Activated CD4-positive, alpha-beta T cell treated with anti-CD3 and anti-CD28 coated beads, Interleukin-2, amount 50 U/mL, for 24 hours (primary cell): ENCODE measurements at places on chromosomes 6 and 20.

DNA sequence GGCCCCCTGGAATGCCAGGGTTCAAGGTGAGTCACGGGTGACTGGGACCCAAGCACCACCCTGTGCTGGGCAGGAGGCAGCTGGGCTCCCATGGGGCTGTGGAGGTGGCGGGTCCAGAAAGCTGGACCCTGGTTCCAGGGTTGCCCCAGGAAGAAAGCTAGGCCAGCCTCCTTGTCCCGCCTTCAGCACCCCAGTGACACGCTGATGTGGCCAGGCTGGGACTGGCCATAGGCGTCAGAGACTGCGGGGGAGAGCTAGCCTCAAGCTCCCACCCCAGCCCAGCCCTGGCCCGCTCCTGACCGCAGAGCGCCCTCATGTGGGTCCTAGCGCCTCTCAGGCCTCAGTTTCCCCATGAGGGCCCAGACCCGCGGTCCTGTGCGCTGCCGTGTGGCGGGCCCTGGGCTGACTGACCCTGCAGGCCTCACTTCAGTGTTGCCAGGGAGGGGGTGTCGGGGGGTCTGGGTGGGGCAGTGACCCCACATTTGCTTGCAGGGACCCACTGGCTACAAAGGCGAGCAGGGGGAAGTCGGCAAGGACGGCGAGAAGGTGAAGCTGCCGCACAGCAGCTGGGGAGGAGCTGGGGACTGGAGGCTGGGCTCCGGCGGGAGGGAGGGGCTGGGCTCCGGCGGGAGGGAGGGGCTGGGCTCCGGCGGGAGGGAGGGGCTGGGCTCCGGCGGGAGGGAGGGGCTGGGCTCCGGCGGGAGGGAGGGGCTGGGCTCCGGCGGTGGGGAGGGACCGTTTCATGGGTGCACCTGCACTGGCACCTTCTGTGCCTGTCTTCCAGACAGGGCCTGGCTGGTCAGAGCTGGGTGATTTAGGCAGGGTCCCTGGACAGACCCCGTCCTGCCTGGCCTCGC is 7.9 kb downstream of the COL9A3 start:
- no peak for DNase-seq

GRCh38 chr6:47478233-47479139 is 897 bp downstream of the CD2AP start:
- DNase-seq, result peak; percentile 33

DNA sequence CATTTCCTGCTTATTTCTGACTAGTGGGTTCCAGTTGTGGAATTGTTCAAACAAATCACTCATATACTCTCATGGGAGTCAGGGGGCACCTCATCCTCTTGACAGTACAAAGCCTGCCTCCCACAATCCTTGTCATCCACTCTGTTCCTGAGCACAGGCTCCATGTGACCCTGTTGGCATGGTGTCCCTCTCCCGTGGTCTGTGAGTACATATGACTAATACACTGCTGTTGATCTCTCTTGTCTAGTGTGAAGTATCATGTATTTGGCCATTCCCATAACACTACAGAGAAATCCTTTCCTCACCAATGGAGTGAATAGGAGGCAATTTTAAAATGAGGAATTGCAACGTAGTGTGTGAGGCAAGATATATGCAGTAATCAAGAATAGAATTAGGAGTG is 185.3 kb downstream of the OGFRL1 start:
- DNase-seq, result no peak

DNA sequence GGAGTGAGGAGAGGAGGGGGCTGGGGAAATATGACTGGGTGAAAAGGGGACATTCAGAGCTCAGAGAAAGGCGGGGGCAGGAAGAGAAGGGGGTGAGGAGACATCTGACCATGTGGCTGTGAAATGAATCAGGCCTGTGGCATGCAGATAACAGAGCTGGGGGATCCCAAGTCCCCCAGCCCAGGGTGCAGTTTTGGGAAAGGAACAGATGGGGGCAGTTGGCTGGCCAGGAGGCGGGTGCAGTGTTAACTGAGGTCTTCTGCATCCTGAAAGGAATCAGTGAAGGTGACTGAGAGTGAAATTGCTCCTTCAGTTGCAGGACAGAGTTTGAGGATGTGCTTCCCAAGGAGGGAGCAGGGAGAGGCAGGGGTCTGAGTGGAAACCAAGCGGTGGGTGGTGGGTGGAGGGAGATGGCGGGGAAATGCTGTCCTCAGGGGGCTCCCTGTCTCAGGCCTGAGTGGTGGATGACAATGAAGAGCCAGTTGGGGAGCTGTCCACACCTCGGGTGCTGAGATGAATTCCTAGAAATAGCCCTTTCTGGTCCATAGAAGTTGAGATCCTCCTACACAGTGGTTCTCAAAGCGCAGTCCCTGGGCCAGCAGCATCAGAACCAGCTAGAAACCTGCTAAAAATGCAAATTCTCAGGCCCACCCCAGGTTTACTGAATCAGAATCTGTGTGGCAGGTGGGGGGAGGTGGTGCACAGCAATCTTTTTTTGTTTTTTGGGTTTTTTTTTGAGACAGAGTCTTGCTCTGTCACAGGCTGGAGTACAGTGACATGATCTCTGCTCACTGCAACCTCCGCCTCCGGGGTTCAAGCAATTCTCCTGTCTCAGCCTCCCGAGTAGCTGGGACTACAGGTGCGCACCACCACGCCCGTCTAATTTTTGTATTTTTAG is 26.0 kb upstream of the CCDC167 start:
- DNase-seq, result no peak

- DNase-seq, result no peak
These were observed 87.4 kb upstream of the RALGAPA2 start for GRCh38 chr20:20799716-20800312.

DNA sequence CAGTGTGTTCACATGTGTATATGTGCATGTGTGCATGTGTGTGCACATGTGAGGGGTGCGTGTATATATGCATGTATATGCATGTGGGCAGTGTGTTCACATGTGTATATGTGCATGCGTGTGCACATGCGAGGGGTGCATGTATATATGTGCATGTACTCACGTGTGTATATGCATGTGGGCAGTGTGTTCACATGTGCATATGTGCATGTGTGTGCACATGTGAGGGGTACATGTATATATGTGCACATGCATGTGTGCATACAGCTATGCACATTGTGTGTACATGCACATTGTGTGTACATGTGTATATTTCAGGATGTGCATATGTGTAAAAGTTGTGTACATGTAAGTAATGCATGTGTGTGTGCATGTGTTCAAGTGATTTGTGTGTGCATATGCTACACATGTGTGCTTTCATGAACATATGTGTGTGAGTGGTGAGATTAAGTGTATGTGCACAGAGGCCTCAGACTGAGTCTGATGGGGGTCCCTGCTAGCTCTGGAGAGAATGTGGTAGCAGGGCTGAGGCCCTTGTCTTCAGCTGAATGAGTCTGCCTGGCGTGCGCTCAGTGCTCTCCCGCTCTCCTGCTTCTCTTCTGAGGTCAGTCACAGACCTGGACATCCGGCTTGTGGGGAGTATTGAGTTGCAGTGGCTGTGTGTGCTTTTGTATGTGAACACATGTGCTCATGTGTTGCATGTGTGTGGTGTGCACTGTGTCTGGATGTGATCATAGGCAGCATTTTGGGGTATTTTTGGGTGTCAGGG is 19.9 kb upstream of the MYT1 start:
- DNase-seq, result no peak

DNA sequence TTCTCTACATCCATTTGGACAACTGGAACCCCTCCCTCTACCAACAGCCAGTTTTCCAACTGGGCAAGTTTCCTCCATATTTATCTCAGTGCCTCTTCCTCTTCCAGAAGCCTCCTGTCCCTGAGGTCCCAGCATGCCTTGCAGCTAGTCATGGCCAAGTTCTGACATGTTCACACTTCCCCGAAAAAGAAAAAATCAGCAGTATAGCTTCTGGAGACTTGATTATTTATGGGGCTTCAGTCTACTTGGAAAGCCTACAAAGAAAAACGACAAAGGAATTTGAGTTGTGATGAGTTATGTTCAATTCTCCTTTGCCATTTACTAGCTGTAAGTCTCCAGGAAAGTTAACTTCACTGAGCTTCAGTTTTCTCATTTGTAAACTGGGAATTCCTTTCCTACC is 406.5 kb downstream of the MAFB start:
- no peak for DNase-seq

DNA sequence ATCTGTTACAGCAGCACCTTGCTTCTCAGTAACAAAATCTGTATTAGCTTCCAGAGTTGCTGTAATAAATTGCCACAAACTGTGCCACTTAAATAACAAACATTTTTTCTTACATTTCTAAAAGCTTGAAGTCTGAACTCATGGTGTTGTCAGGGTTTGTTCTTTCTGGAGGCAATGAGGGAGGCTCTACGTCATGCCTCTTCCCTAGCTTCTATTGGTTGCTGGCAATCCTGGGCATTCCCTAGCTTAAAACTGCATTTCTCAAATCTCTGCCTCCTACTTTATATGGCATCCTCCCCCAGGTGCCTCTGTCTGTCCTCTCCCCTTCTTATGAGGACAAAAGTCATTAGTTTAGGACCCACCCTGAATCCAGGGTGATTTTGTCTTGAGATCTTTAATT is 41.6 kb upstream of the TMEM244 start:
- DNase-seq, result no peak

DNA sequence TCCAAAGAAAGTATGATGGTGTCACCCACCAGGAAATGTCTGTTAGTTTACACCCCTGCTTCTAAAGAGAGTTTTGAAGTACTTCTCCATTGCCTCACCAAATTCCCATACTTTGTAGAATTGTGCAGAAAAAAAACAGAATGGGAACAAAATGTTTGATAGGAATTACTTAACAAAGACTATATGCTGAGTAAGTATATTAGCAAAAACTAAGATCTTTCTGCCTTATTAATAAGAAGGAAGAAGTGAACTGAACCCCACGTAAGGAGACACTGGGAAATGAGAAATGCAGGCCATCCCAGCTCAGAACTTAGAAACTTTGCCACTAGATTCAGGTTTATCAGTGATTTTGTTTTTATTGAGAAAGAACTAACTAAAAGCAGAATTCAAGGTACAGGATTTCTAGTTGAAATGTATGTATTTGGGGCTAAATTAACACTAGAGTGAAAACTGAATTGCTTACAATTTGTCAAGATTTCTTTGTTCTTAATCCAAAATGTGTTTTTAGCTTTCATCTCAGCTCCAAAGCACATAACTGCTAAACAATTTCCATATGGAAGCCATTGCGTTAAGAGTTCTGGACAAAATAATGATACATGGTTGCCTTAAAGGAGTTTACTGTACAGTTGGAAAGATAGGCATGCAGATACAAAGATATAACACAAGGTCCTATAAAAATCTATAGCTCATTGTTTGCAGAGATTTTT is 102.7 kb upstream of the BMP5 start:
- no peak for DNase-seq

DNA sequence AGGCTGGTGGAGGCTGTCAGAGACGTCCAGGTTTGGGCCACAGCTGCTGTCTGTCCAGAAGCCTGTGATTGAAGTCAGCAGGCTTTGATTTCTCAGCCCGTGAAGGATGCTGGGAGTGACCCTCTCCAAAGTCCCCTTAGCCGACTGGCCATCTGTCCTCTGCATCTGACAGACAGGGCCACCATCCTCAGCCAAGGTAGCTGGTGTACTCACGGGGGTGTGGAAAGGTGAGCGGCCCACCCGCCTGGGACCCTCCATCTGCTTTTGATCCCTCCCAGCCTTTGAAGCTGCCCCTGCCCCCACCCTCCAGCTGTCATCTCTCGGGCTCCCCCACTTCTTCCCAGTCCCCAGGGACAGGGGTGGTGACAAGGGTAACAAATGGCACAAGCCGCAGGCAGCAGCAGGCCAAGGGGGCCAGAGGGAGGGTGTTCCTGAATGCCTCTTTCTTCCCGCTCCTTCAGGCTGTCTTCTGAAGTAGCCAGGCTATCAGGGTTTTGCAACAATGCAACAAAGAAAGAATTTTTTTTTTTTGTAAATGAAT is 84.4 kb downstream of the EYA2 start:
- DNase-seq, result no peak

GRCh38 chr20:50003253-50003656 is 20.5 kb downstream of the SNAI1 start:
- DNase-seq, result no peak

GRCh38 chr6:103617642-103618041 is 1242.1 kb downstream of the HACE1 start:
- DNase-seq, result no peak

DNA sequence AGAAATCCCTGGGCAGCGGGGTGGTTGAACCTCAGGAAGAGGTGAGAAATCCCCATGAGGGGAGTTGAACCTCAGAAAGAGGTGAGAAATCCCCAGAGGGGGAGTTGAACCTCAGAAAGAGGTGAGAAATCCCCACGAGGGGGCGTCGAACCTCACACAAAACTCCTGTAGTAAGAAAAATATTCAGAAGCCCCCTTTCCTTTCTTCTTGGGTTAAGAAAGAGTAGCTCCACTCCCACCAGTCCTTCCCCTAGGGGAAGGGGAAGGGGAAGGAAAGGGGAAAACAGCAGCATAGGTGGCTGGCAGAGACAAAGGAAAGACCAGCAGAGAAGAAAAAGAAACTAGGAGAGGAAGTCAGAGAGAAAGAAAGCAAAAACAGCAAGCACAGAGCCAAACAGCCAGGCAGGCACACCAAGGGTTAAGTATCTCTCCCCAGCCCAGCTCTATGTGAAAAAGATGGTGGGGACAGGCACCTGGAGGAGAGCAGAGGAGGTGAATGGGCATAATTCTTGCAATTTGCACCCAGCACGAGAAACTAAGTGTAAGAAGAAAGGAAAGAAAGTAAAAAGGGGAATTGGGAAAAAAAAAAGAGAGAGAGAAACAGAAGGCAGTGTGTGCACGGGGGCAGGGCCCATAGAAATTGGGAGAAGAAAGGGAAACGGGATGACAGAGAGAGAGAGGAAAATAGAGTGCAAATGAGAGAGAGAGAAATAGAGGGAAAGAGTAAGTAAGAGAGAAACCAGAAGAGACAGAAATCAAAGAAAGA is 88.2 kb downstream of the PLG start:
- no peak for DNase-seq

- no peak for DNase-seq
These were observed 194.6 kb downstream of the OTOR start for GRCh38 chr20:16942756-16943155.

- no peak for DNase-seq
These were observed 19.2 kb downstream of the C6orf62 start for GRCh38 chr6:24699521-24700359.

GRCh38 chr6:45791211-45792168 is 224.2 kb downstream of the CLIC5 start:
- no peak for DNase-seq

DNA sequence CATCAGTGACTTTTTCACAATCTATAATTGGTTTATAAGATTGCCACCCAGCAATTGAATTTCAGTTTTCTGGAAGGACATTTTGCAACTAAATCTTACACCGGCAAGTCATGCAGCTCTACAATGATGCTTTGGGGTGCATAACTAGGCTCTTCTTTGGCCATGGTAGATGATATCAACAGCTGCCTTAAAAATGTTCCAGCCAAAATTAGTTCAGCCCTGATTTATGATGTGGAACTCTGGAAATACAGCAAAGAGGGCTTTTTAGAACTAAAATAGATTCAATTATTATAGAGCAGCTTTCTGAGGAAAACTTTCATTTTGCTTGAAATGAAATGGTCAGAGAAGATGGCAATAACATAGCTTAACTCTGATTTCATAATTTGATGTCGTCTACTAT is 18.4 kb upstream of the MCM9 start:
- DNase-seq, result no peak
